Stimulated activated CD8-positive, alpha-beta memory T cell treated with anti-CD3 and anti-CD28 coated beads, Interleukin-7, amount 100 ng/mL, for 24 hours (primary cell): ENCODE measurements at places on chromosomes 4 and X.
A peak's percentile ranks its signal among the peaks of the same experiment; 100 is the strongest.

DNA sequence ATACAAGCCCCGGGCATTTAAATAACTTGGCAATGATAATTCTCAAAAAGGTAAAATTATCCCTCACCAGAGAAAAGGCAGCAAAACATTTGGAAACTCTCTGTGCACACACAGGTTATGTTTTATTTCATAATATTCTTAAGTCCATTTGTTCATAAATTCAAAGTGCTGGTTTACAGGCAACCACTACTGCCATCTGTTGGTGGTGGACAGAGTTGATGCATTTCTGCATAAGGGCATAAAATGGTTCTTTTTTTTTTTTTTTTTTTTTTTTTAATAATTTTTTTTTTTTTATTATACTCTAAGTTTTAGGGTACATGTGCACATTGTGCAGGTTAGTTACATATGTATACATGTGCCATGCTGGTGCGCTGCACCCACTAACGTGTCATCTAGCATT lies 31.5 kb upstream of the IL21 start:
- peak; percentile 13 for DNase-seq

DNA sequence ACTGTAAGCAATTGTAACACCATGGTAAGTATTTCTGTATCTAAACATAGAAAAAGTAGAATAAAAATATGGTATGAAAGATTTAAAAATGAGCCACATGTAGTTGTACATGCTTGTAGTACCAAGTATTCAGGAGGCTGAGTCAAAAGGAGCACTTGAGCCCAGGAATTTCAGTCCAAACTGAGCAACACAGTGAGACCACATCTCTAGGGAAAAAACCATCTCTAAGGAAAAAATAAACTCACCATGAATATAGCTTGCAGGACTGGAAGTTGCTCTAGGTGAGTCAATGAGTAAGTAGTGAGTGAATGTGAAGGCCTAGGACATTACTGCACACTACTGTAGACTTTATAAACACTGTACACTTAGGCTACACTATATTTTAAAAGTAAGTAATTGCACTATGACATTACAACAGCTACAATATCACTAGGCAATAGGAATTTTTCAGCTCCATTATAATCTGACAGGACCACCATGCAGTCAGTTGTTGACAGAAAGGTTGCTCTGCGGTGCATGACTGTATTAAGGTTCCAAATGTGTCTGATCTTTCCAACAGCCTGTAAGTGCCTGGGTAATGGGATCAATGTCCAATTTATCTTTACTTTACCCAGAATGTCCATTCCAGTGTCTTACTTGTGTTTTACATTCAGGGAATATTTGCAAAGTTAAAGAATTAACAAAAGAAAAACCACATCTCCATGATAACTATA lies 28.9 kb upstream of the LRBA start:
- no peak for DNase-seq

DNA sequence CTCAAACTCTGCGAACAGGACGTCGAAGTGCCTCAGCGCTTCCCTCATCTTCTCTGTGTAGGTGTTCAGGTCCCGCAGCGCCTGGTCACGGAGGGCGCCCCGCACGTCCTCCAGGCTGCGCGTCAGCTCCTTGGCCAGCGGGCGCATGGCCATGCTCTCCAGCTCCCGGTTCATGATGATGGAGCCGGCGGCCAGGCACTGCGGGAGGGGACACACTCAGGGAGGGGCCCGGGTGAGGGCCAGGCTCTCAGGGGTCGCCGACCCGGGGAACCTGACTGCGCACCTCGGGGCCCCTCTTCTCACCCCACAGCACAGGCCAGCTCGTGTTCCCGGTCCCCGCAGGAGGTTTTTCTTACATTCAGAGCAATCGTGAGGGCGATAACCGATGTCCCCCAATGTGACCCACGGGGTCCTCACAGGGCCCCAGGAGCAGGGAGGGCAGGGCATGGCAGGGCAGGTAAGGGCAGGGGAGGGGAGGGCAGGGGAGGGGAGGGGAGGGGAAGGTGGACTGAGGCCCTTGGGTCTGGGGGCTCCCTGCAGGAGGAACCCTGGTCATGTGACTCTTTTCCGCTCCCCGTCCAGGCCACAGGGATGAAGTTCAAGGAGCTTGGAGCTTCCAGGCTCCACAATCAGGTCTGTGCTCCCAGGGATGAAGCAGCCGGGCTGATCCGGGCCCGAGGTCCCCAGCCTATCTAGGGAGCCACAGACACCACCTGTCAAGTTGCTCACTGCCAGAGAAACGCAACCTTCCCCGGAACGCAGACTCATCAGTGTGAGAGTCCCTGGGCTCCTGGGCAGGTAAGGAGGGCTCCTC lies 77.8 kb upstream of the MXD4 start:
- no peak for DNase-seq

GRCh38 chrX:23228454-23228853 lies 106.2 kb upstream of the PTCHD1 start:
- no peak for DNase-seq

DNA sequence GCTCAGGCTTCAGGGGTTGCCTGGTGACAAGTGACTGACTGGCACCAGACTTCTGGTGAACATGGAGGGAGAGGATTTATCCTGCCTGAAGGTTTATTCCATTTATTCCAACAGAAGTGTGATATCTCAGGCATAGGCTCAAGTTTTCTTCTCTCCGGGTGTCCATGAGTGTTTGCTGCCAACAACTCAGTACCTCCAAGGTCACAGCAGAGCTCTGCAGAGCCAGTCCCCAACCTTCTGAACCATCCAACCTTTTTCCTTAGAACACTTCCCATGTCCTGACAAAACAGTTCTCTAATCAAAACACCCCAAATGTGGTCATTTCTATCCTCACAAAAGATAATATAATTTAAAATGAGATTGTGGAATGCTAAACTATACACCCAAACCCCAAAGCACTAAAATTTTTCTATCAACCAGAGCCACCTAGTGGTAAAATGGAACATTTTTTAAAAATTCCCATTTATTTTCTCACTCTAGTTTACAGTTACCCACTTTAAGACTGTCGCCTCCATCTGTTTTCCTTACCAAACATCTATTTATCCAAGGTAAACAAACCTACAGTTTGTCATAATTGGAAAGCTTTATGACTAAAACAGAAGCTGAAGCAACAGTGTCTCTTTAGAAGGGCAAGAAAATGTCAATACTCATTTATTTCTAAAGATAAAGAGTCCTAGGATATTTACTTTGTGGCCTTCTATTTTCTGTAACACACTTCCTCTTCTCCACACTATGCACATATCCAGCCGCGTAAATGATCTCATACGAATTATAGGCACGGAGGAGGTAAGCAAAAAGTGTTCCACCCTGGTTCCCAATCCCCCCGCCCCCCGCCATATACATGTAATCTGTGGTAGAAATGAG lies 39.5 kb downstream of the TMEM154 start:
- no peak for DNase-seq

DNA sequence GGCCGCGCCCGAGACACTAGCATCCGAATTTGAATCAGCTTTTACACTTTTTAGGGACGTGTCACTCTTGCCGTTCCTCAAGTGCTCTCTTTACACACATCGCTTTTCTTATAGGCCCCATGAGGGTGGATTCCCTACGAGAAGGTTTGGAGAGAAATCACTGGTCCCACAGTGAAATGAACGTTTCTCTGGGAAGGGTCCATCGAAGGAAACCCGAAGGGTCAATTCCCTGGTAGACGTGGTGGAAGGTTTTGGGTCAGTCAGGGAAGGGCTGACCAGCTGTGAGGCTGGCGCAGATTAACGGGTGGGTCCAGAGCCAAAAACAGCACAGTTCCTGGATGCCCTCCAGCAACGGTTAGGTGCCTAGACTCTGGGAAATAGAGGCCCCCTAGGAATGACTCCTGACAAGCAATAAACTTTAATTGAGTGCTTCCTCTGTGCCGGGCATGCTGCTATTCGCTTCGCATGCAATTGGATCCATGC lies 35.9 kb downstream of the ETDC start:
- no peak for DNase-seq

DNA sequence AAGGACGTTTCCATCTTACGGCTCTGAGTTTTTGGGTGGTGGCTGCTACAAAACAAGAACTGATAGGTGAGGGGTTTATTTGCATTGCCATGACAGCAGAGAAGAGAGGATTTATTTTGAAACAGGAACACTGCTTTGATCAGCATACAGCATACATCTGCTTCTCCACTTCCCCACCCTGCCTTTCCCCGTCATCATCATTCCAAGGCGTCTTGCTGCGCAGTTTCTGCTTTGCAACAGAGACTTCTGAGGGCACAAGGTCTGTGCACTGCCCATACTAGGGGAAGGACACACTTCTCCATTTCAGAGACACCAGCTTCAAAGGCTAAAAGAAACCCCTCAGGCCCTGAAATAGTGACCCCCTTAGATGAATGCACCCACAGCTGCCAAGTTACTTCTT lies 19.1 kb downstream of the STARD8 start:
- no peak for DNase-seq

- no peak for DNase-seq
These were observed 22.2 kb downstream of the LIAS start for GRCh38 chr4:39480902-39481695.

DNA sequence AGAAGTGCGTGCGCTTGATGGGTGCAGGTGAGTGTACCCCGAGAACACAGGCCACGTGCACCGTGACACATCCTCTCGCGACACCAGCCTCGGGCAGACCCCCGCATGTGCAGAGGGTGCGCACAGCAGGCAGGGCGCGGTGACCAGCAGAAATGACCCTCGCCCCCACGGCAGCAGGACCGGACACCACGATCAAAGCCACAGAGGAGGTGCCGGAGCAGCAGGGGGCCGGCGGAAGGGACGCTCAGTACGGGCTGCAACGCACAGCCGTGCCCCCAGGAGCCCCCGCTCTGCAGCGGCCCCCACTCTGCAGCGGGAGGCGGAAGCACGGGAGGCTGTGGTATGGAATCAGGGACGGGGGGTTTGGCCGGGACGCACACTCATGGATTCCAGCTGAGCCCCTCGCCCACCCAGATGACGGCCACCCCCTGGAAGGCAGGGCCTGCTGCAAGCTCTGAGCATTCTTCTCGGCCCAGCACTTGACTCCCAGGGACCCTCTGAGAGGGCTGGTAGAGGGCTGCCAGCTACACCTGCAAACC lies 17.1 kb downstream of the PPP2R3B start:
- no peak for DNase-seq

GRCh38 chr4:55733932-55734331 lies 85.7 kb upstream of the EXOC1L start:
- DNase-seq, result no peak

DNA sequence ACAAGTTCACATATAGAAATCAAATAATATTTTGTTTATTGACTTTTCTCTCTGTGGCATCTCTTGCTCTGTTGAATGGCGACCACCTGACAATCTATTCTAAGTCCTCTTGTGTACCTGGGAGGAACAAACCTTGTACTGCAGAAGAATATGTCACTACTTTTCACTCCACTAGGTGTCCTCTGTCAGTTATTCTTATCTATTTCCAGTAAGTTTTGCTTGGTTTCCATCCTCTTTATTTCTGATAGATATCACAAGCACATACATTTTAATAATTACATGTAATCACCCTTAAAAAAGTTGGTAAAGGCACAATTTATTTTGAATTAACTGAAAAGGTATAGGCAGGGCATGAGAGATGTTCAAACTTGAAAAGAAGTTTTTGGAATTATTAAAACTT lies 238.4 kb downstream of the SNCA start:
- no peak for DNase-seq
